Colonic mucosa (tissue), 4 donors: ENCODE measurements at places on chromosomes 11 and 22. TPM values are rescaled to one million over a fixed set of nuclear protein-coding genes. Genes with fewer than 3 reads are reported as not detected.

The TREH gene
- total RNA-seq, result 2.4 TPM

DNA sequence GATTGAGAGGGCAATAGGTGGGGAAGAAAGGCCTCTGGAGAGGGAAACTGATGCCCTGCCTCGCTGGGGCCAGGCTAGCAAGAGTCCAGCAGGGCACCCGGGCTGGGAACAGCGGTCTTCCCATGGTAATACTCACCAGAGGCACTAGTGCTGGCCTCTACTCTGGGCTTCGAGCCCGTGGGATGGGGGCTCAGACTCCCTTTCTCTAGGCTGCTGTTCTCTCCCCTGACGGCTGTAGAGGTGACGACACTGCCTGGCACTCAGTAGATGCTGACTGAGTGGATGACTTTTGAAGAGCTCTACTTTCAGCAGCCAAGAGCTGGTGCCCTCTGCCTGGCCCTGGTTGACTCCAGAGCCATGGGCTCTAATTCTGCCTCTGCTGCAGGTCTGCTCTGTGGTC, 818 bp upstream of the C1QTNF4 start:
- no peak for DNase-seq
- no peak overlapping the region for H3K27ac ChIP-seq
- H3K36me3 ChIP-seq, result no peaks in the 10 kb centered on the region
- H3K4me3 ChIP-seq, result no peak overlapping the region
- no peaks in the 10 kb centered on the region for H3K4me1 ChIP-seq
- H3K27me3 ChIP-seq, result peaks cover 29% of the 10 kb centered on the region

DNA sequence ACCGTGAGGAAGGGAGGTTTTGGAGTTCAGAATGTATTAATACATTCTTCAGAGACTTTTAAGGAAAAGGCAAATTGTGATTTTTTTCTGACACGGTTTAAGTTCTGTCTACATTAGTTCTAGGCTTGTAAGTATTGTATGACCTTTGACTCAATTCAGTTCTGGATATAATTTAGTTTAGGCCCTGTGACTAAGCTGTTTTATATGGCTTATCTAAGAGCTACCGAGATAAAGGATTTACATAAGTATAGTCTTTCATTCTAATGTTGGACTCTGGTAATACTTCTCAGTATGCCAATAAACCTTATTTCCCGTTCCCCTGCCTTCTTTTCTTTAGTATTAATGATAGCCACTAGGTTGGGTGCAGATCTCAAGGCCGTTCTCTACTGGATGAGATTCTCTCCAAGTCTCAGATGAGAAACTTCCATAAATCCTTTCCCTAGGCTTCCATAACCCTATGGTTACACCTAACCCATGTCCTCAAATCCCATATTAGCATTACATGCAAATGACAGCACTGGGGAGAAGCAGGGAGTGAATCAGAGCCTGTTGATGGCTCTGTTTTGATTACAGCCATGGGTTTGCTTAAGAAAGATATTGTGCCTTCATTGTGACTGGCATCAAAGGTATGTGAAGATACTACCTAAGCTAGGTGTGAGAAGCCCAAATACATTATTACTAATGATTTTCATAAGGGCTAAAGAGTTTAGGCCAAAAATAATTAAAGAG, 38.7 kb downstream of the BARX2 start:
- H3K4me3 ChIP-seq, result no peak overlapping the region
- H3K27ac ChIP-seq, result peak overlapping the region; percentile 66
- no peak for DNase-seq
- no peaks in the 10 kb centered on the region for H3K36me3 ChIP-seq
- no peaks in the 10 kb centered on the region for H3K27me3 ChIP-seq
- peaks cover 17% of the 10 kb centered on the region for H3K4me1 ChIP-seq

DNA sequence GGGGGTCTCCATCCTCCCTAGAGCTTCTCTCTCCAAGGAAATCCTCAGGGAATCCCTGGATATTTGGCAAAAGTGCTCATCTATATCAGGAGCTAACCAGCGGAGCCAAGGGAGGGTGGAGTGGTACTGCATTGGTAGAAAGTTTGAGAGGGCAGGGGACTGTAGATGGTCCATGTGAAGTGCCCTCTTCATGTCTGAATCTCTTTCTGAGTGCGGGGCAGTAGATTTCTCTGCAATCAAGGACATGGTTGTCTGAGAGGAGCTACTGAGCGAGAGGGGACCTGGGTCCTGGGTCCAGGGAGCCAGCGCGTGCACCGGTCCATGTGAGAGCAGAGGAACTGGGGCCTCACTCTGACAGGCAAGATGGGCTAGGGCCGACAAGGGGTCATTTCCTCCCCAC, 701 bp downstream of the DIXDC1 start:
- H3K4me3 ChIP-seq, result no peak overlapping the region
- no peaks in the 10 kb centered on the region for H3K4me1 ChIP-seq
- H3K27ac ChIP-seq, result peak overlapping the region; percentile 59
- H3K27me3 ChIP-seq, result no peaks in the 10 kb centered on the region
- H3K36me3 ChIP-seq, result no peaks in the 10 kb centered on the region

GRCh38 chr22:19732403-19733113, 9.2 kb downstream of the GP1BB start:
- peaks cover 5% of the 10 kb centered on the region for H3K27me3 ChIP-seq
- no peaks in the 10 kb centered on the region for H3K36me3 ChIP-seq
- DNase-seq, result no peak
- no peak overlapping the region for H3K27ac ChIP-seq
